ENCODE measurements at places on chromosomes 3 and 15. TPM values are rescaled to one million over a fixed set of nuclear protein-coding genes. Genes with fewer than 3 reads are reported as not detected.

Gene DAG1
- total RNA-seq: 71.0 TPM

- DNase-seq: no peak
These were observed 25.9 kb downstream of the PAQR5 start for GRCh38 chr15:69324565-69324964.

GRCh38 chr3:78139166-78139565 is 1099.3 kb downstream of the ROBO2 start:
- DNase-seq: no peak

Gene MYZAP
- total RNA-seq: 10.6 TPM

- DNase-seq: no peak
These were observed 51.1 kb downstream of the OSBPL10 start for GRCh38 chr3:31929826-31930502.

DNA sequence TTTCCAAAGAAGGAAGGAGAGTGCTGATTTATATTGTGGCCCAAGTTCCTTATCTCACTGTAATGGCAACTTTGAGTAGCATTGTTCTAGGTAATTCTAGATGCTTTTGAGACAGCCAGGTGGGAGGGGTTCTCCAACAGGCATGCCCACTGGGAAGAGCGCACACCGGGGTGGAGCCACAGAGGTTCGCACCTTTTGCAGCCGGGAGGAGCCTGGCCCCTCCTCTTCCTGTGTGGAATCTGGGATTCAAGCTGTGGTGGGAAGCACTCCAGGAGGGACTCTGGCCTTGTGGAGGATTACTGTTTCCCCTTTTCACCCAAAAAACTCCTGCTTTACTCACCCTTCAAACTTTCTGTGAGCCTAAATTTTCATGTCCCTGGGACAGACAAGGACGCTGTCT is 53.1 kb downstream of the CFAP20DC start:
- DNase-seq: no peak

DNA sequence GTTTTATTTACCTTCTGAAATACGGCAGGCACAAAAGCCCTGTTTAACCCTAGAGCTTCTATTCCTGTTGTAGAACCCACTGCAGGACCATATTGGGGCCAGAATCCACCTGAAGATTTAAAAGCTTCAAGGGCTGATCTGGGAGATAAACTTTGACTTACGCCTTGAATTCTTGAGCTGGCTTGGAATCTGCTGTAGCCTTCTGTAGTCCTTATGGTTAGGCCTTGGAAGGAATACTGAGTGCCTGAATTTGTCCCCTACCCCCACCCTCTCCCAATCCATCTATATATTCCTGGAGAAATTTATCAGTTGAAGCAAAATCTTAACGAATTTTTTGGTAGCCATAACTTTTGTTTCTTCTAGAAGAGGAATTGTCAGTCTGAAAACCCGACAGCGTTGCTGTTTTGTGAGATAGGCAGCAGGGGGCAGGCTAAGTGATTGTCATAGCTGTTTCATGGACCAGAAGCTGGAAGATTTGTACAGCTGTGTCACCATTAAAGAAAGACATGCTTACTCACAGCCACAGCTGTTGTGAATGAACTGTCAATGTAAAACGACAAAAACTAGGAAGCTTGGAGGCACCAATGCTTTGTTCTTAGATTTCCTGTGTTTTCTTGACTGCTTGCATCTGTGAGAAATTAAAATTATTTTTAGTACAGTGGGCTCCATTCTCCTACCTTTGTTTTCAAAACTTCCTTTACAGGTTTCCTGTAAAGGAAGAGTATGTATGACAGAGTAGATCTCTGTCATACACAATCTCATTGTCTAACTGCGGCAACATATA is 12.8 kb downstream of the LXN start:
- DNase-seq: no peak

DNA sequence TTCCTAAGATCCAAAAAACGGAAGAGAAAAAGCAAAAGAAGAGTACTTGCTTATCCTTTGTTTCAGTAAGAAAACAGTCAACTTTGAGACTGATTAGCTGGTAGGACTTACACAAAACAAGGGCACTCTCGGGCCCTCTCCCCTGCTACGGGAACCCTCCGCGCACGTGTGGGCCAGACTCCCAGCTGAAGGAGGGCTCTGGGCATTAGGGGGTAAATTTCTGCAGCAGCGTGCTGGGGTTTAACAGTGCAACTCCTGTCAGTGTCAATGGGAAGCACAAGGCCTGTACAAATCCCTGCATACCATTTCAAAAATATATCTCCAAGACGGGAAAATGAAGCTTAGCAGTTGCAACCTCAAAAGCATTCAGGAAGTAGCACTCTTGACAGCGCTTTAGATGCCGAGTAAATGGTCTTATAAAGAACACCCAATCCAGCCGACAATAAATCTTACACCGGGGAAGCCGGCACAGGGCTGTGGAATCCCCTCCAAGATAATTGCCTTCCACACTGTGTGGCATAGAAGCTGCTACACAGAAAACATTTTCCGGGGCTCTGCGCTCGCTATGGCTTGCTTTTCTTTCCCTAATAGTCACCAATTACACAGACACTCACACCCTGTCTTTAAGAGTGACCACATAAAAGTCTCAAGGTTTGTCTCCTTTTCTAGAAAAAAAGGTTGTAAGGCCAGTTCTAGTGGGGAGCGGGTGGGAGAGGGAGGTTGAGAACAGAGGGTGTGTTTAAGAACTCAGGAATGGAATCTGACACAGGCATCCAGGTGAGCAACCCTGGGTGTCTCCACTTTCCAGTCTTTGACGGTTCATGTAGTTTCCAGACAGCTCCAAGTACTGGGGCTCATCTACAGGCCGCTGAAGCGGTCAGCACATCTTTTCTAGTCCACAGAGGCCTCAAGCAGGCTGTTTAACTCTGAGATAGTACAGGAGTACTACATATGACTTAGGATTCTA is 512.7 kb downstream of the FOXP1 start:
- no peak for DNase-seq
